CD4-positive, alpha-beta T cell treated with Interleukin-1 beta for 1 hour (primary cell): ENCODE measurements at places on chromosomes 3 and 15.

GRCh38 chr3:150203273-150203672 is 204.8 kb upstream of the TSC22D2 start:
- DNase-seq = no peak

GRCh38 chr15:92197746-92198145 is 195.9 kb upstream of the ST8SIA2 start:
- no peak for DNase-seq

GRCh38 chr15:26115229-26115943 is 252.3 kb upstream of the ATP10A start:
- DNase-seq = no peak

DNA sequence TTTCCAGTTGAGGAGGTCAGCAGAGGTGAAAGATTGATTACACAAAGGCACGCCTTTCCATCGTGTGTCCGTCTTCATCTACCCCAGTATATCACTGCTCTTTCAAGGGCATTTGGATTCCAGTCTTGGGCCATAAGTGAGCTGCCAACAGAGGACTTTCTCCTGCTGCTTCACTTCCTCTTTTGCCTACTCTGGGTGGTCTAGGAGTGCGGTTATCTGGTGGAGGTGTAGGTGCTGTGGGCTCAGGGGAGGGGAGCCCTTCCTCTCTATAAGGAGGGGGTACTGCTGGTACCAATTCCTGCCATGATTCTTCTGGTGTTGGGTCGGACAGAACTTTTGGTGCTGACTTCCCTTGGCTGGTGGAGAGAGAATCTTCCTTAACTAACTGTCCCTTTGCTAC is 83.1 kb upstream of the VEPH1 start:
- DNase-seq = no peak

DNA sequence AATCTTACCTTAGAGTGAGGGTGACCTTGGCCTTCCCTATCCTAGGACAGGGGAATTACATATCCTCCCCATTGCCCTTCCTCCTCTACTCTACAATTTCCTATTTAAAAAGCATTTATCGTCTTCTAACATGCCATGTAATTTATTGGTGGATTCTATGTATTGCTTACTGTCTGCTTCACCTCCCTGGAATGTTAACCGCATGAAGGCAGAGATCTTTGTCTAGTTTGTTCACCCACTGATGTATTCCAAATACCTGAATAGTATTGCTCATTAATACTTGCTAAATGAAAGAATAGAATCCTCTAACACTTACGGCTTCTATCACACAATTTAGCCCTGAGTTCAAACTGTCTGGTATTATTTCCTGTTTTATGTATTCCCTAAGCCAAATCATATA is 68.6 kb downstream of the PPARG start:
- no peak for DNase-seq
